ENCODE measurements at places on chromosomes 7 and 10.

- DNase-seq = no peak
Measured at GRCh38 chr10:1411956-1412355, 325.4 kb downstream of the ADARB2 start.

GRCh38 chr10:48740015-48740707, 55.5 kb downstream of the WDFY4 start:
- no peak for DNase-seq

DNA sequence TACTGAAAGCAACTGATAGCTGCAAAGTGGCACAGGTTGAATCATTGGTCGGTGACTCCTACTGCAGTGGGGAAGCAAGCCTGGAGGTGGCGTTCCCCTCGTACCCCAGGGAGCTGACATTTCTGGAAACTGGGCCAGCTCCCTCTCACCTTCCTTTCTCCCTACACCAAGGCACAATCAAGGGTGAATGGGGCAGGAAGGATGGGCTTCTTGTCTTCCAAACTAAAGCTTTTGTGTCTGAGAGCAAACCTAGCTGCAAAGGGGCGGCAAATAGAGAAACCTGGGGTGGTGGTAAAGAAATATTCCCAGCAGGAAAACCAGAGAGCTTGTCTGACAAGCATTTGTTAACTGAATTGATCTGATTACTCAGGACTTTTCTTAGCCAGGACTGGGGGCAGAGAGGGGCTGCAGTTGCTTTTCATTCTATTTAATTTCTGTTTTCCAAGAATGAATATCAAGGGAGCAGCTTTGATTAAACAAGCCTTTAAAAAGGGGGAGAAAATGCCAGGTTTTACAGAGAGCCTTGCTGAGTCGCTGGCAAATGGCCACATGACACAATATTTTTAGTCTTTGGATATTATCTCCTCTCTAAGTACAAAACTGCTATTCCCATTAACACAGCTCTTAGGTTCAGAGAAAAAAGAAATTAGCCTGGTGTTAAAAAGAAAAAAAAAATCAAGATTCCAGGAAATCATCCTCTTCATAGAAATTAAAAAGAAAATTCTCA, 27.8 kb downstream of the CDHR3 start:
- DNase-seq = no peak

DNA sequence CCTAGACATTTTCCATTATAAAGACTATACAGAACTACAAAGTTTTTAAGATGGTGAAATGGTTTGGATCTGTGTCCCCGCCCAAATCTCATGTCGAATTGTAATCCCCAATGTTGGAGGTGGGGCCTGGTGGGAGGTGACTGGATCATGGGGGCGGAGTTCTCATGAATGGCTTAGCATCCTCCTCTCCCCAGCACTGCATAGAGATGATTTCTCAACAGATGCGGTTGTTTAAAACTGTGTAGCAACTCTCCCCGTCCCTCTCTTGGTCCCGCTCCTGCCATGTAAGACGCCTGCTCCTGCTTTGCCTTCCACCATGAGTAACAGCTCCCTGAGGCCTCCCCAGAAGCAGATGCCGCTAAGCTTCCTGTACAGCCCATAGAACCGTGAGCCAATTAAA, 1.6 kb downstream of the FAM133B start:
- no peak for DNase-seq

DNA sequence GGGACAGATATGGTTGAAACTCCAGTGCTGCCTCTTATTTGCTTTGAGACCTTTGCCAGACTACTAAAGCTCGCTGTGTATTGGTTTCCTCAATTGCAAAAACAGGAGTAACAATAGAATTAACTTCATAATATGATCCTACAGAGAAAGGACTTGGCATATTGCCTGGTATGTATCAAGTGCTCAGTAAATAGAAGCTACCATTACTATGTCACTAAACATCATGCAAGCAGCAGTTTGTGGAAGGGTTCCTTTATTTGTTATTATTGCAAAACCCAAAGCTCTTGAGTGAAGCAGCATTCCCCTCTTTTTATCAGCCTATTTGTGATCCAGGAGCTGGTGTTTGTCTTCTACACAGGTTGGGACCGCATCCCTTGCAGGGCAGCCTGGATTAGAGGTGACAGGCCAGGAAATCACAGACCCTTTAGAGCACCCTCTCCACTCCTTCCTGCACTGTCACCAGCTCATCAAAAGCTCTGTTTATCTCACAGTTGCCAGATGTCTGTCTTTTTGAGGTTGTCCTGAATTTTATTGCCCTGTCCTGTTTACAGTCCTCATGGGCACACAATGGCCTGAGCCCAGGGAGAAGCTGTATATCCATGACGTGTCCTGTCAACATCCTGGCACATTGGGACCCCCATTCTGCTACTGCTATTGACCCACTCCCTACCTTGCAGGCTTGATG, 121.5 kb downstream of the SNX10 start:
- DNase-seq = no peak

- no peak for DNase-seq
Measured at GRCh38 chr7:138092486-138093028, 16.3 kb downstream of the AKR1D1 start.

- DNase-seq = no peak
Measured at GRCh38 chr7:41858201-41858600, 155.3 kb upstream of the INHBA start.

GRCh38 chr10:131560166-131560565, 248.6 kb upstream of the TCERG1L start:
- no peak for DNase-seq

GRCh38 chr10:90587561-90587960, 270.3 kb downstream of the HTR7 start:
- DNase-seq = no peak

GRCh38 chr10:7789390-7789789, 1.4 kb downstream of the ATP5F1C start:
- DNase-seq = no peak

- no peak for DNase-seq
Measured at GRCh38 chr10:71263376-71263775, 51.0 kb downstream of the UNC5B start.

DNA sequence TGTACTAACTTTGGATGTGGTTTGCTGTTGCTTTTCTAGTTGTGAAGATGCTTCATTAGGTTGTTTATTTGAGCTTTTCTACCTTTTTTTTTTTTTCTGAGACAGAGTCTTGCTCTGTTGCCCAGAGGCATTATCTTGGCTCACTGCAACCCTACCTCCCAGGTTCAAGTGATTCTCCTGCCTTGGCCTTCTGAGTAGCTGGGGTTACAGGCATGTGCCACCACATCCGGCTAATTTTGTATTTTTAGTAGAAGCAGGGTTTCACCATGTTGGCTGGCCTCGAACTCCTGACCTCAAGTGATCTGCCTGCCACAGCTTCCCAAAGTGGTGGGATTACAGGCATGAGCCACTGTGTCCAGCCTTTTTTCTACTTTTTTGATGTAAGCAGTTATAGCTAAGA, 93.7 kb downstream of the ADAM22 start:
- DNase-seq = no peak

- no peak for DNase-seq
Measured at GRCh38 chr7:40551685-40552576, 417.1 kb downstream of the SUGCT start.

DNA sequence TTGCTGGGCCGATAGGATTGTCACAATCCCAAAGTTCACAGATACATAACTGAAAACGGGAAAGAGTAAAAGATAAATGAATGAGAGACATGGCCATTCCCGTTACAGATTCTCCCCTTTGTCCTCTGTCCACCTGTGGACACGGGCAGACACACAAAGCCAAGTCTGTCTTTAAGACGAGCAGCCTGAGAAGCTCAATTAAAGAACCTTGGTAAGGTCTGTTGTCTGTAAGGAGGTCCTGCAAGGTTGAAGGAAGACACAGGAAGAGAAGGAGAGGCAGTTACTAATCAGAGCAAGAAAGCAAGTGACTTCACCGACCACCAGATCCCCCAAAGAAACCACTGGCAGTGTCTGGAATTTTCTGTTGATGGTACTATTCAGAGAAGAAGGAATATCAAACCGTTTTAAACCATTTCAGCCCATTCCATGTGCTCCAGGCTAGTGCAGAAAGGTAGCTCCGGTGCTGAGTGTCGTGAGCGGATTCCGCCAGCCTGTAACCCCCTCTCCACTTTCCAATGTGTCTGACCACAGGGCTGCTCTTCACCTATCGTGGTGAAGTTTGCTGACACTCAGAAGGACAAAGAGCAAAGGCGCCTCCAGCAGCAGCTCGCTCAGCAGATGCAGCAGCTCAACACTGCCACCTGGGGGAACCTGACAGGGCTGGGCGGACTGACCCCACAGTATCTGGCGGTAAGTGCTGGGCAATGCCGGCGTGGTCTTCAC, 252.6 kb downstream of the CELF2 start:
- peak; percentile 61 for DNase-seq

- DNase-seq = no peak
Measured at GRCh38 chr7:106915873-106916272, 50.8 kb downstream of the PIK3CG start.

DNA sequence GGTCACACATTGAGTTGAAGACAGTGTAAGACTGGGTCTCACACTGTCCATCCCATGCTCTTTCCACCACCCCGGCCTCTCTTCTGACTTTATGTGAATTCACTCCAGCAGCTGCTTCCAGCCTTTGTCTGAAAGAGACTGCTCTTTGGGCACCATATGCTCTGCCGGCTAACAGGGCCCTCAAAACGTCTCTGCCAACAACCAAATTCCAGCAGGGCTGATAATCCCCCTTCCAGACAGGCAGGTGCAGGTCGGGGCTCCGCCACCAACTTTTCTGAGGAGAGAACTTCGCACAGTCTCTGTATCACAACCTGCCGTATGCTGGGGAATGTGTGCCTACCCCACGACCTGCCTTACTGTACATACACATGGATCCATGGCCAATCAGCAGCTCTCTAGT, 64.3 kb downstream of the PLXNA4 start:
- no peak for DNase-seq

DNA sequence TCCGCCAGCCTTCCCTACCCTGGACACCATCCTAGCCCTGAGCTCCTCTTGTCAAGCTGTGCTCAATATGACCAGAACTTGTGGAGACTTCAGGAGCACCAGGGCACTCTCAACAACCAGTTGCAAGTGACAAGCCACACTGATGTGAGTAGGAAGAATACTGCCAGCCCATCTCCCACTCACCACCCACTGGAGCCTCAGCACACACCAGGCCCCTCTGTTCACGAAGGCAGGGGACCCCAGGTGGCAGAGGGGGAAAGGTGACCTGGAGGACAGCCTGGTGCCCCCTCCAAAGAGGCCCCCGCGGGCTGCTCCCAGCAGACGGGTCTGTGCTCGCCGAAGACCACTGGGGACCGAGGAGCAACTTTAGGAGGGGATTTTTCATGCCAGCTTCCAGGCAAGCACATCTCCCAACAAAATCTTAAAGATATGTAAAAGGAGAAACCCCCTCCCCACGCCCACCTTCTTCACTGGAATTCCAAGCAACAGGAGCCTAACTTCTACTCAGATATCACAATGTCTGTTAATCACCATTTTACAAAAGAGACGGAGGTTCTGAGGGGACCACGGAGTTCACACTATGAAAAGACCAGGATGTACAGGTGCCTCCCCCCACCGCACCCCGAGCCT, 1.0 kb downstream of the MMD2 start:
- DNase-seq = no peak

- no peak for DNase-seq
Measured at GRCh38 chr10:33302208-33302829, 32.1 kb downstream of the NRP1 start.

DNA sequence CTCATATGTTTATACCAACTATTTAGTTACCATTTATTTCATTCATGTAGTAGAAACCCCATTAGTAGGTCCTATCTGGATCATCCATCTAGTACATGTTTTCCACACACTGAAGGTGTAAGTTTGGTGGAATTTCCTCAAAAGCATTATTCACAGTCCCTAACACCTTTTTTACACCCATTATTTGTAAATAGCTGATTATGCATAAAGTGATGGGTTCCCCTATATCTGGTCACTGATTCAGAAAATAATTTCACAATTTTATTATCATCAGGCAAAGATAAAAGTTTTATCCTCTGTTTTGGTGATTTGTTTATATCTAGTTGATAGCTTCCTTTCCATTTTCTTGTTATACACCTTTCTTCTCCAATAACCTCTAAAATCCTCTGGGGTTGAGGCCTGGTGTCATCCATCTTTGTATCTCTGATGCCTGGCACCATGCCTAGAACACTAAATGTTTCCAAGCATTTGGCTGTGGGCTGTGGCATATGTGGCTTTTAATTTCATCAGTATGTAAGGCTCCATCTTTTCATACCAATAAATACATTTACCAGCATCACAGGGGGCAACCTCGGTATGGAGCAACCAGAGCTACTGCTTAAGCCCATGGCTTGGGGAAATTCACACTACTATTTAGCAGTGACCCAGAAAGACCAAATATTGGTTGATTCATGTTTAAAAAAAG, 1089.5 kb upstream of the LRRN3 start:
- DNase-seq = no peak

DNA sequence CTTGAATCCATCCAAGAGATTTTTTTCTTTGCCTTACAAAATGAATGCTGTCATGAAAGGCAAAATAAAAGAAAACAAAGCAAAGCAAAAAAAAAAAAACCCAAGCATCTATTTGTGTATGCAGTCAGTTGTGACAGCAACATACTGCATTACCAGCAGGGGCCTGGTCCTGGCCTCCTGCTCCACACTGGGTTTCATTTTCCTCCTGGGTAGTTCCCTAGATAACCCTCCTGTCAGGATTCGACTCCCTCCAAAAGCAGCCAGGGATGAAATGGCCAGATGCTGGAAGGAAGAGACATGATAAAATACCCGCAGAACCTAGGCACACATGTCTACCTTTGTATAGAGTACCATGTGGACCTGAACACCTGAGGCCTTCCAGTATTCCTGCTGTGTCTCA, 148.6 kb downstream of the NRCAM start:
- DNase-seq = no peak

DNA sequence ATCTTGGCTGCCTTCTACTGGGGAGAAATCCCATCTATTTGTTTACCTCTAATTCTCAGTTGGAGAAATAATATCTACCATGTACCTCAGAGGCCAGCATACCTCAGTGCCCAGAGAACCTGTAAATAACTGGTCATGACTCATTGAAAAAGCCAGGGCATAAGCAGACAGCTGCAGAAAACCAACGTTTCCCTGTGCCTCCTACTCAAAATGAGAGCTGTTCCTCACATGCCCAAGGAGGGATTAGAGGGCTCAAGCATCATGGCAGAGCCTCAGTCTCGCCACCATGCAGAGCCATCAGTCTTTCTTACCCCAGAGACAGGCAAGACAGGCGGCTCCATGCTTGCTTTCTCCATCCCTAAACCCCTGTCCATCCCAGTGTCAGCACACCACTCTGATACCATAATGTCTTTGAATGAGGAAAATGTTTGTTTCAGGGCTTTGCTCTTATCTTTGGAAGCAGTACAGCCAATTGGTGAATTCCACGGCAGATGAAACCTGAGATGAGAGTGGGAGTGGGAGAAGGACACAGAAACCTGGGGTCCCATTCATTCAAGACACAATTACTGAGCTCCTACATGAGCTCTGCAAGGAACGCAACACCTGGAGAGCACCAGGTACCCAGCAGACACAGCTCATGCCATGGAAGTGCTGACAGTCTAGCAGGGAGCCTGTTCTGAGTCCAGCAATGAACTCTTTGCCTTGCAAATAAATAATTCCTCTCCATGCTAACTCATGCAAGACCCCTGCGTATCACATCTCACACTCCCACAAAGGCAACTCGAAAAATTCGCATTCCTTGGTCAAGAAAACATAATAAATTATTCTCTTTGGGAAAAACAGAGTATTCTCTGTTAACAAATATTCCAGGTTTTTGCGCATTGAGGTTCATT, 21.1 kb downstream of the PON1 start:
- no peak for DNase-seq

All from stimulated activated CD4-positive, alpha-beta T cell treated with anti-CD3 and anti-CD28 coated beads, Interleukin-2, amount 100 ng/mL, for 4 hours (primary cell).